Head of caudate nucleus (tissue), 42 donors: ENCODE measurements at places on chromosomes 6 and 20.
A peak's percentile ranks its signal among the peaks of the same experiment; 100 is the strongest.

DNA sequence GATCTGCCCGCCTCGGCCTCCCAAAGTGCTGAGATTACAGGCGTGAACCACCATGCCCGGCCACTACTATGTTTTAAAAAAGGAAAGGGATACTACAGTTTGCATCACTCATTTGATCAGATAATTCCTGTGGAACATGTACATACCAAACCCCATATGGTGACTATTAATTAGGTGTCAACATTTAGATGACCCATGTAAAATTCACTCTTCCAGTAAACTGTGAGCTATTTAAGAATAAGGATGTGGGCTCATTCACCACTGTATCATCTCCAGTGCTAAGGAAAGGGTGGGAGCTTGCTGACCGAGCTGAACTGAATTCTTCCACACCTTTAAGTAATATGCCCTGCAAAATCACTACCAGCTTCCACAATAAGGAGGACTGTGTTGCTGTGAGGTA, 127.5 kb downstream of the BTBD9 start:
- no peak for DNase-seq

DNA sequence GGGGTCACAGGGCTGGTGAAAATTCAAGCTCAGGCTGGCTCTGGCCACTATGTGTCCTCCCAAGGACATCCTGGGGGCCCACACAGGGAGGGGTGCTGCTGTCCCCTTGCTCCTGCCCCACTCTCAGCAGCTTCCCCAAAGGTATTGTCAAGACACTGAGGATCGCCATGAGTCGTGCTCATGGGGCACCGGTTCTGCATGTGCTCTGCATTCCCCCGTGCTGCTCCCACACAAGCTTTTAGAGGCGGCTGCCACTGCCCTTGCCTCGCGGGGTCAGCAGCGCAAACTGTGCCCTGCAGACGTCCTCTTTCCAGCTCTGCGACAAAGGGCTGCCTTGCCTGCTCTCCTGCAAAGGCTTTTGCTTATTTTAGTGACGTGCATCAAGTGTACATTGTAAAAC, 179.8 kb downstream of the ERMARD start:
- no peak for DNase-seq

DNA sequence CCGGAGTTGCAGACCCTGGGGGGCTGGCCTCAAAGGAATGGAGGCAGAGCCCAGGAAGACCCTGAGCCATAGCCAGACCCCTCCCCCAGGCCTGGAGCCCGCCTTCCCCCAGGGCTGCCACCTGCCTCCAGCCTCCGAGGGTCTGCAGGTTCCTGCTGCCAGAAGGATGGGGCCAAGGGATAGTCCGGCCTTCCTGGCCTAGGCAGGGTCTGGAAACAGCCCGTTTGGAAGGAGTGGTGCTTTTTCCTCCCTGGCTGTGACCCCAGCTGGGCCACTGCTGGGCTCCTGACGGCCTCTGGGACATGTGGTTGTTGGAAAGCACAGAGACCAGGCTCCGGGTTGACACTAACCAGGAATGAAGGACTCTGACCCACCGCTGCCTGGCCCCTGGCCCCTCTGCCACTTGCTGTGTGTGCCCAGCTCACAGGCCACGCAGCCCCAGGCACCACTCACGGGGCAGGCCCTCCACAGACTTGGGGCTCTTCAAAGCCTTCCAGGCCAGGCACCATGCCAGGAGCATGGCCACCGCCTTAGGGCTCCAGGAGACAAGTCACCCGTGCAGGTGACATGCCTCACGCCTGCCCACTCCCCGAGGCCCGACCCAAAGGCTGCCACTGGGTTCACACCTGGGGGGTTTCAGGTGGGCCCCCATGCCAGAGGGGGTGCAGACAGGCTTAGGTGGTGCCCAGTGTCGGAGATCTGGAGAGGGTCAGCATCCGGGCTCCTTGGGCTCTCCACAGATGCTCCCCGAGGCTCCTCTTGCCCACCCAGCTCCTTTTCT, 3.9 kb upstream of the LAMA5 start:
- no peak for DNase-seq

DNA sequence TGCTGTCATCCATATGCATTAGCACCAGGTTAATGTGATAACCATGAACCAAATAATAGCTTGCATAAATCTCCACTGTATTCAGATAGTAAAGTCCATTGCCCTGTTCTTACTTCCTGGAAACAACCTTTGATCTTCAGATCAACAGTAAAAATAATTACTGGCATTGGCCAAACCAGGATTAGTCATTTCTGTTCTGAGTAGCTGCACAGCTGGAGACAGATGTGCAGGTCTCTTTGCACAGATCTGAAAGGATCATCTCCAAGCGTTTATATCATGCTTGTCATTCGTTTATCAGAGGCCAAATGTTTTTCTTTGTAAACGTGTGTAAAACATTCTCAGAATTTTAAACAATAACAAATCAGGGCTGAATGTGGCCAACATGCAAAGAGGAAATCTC, 134.4 kb upstream of the HMGCLL1 start:
- DNase-seq, result no peak

DNA sequence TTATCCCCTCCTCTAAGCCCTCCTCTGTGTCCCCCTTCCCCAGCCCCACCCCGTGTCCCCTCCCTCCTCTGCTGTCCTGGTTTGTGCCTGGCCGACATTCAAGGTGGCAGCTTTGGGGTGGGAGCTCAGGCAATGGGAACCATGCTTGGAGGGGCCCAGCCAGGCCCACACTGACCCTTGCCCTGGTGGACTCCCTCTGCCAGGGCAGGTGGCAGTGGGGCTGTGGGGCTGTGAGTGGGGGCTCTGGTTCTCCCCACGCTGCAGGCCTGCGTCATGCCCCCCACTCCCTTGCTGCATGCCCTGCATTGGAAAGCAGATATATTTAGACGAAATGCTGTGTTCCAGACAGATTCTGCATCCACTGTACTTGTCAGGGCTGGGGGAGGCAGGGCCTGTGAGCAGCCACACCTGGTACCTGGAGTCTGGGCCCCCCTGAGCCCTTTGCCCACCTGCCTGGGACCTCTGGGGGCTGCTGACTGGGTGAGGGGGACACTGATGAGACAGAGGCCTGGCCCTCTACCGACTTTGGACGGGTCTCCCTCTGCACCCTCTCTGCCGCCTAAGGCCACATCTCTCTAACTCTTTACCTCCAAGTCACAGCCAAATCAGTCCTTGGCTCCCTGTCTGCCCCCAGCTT, 14.2 kb downstream of the DLGAP4 start:
- no peak for DNase-seq

DNA sequence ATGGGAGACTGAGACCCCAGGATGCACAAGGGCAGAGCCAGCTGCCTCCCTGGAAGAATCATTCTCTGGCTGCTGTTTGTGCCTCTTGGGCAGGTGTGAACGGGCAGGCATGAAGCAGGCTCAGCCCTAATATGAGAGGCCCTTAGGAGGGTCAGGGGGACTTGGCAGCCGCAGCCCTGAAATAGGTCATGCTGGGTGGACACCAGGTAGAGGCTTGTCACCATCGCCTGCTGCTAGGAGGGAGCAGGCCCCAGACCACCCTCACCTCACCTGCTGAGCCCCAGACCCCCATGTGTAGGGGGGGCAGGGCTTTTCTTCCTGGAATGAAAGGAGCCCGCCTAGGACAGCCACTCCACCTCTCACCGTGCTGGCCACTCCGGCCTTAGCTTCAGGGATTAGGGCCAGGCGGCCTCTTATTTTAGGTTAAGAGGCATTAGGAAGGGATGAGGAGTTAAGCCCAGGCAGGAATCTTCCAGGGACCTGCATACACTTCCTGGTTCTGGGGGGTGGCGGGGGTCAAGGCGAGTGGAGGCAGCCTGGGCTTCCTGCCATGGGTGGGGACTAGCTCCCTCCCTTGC, 92.4 kb downstream of the ASXL1 start:
- DNase-seq, result no peak

DNA sequence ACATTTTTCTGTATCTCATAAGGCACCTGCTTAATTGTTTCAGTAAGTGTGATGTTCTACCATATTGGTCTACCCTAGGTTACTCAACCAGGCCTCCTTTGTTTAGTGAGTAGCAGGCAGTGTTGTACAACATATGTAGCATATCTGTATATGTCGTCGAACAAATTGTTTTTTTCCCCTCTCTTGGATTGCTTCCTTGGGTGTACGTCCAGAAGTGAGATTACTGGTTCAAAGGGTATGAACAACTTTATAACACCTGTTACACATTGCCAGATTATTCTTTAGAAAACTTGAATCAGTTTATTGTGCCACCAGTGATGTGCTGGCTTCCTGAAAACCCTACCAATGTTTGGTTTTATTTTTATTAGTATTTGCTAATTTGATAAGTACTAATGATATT, 14.7 kb downstream of the SLC16A10 start:
- DNase-seq, result no peak

DNA sequence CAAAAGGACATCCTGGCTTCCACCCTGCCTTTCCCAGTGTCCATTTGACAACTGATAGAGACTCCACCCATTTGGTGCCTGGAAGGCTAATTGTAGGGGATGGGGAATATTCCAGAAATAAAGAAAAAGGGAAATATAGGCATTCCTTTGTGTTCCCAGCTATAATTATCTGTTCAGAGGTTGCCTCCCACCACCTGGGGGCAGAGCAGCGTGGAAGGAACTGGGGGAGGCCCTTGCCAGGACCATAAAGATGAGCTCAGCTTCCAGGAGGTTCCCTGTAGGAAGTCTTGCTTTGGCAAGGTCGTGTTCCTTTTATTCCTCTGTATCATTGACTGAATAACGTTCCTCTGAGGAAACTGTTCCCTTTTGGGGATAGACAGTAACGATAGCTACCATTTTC, 214.7 kb downstream of the TFAP2C start:
- peak; percentile 56 for DNase-seq

DNA sequence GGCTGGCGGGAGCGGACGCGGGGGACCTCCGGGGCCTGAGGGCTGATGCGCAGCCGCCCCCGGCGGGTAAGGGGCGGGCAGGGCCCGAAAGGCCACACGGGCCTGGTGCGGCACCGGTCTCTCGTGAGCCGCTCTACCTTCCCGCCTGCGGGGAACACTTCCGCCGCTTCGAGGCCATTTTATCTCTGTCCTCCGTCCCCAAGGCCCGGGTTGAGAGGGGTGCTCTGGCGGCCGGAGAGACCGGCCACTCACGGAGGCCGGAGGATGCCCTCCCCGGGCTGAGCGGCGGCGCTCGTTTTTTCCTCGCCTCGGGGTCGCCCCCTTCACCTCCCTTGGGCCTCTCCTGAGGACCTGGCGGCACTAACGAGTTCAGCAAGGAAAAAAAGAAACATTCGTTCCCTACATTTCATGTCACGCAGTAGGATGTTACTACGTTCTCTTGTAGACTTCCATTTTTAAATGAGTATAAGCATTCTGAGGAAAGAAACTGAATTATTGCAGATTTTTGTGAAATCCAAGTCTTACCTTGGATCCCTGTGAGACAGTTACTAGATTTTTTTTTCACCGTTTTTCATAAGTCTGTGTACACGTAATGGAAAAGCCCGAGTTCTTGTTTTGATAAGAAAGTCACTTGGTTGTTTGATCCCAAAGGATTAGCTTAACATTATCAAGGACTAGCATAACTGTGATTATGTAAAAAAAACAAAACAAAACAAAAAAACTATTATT, 575 bp downstream of the WTAP start:
- DNase-seq, result no peak

GRCh38 chr6:22906091-22906549, 336.8 kb downstream of the HDGFL1 start:
- DNase-seq, result no peak

- DNase-seq, result no peak
Measured at GRCh38 chr6:163229050-163229449, 185.5 kb upstream of the QKI start.

- DNase-seq, result no peak
Measured at GRCh38 chr6:136446579-136447187, 103.5 kb downstream of the MAP7 start.

DNA sequence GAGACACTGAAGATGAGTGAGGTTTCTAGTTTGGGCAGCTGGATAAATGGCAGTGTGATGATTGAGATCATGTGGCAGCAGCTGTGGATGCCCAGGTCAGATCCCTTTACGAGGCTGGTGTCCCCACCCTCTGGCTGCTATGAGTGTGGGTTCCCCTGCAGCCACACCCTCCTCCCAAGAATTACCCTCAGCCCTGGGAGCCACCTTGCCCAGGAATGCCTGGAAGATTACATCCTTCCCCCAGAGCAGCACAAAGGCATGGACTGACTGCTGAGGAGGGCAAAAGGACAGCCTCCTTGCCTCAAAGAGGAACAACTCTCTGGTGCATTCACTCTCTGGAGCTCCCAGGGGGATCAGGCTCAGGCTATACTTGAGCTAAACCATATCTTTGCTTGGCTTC, 15.0 kb upstream of the PKHD1 start:
- DNase-seq, result no peak

DNA sequence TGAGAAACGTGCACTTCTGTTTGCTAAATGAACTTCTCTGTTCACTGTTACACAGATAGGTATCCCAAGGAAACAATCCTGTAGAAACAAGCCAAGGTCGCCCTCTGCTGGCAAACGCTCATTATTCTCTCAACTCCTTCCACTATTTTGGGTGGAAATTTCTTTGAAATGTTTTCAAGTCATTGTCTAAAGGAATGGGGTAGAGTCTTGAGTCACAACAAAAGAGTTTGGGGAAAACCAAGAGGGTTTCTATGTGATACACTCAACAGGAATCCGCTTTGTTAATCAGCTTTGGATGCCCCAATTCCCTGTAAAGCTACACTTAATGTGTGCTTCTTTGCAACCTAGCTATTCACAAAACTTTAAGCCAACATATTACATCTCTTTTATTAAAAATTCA, 4.6 kb upstream of the RAE1 start:
- DNase-seq, result peak; percentile 88

- no peak for DNase-seq
Measured at GRCh38 chr6:160069459-160069858, 52.2 kb upstream of the SLC22A1 start.

DNA sequence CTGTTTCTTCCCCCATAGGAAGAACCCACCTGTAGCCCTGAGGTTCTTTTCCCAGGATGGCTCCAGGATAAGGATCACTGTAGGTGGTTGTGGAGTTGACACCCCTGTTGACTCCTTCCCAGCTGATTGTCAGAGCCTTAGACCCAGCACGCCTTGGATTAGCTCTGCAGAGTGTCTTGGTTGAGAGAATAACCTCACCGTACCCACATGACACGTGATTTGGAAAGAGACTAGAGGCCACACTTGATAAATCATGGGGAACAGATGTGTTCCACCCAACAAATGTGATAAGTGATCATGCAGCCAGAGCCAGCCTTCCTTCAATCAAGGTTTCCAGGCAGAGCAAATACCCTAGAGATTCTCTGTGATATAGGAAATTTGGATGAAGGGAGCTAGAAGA, 12.2 kb downstream of the BTN3A1 start:
- DNase-seq, result no peak

- no peak for DNase-seq
Measured at GRCh38 chr20:48875233-48875913, 46.1 kb upstream of the ARFGEF2 start.

DNA sequence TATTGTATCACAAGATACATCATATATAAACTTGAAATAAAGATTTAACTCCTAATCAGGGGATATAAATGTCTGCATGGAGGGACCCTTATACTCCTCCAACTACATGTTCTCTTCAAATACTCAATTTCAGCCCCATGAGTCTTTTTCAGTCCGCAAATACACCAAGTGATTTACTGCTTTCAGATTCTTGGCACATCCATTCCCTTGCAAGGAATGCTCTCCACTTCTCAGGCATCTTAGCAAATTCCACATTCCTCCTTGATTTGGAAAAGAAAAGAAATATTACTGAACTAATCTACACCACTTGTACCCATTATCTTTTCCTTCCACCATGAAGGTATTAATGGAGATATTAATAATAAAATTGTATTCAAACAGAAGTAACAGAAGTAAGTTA, 999.4 kb upstream of the GJE1 start:
- no peak for DNase-seq
